ENCODE measurements at places on chromosomes 5 and 9.

GRCh38 chr5:154642499-154643245 lies 112.5 kb upstream of the LARP1 start:
- DNase-seq: no peak

DNA sequence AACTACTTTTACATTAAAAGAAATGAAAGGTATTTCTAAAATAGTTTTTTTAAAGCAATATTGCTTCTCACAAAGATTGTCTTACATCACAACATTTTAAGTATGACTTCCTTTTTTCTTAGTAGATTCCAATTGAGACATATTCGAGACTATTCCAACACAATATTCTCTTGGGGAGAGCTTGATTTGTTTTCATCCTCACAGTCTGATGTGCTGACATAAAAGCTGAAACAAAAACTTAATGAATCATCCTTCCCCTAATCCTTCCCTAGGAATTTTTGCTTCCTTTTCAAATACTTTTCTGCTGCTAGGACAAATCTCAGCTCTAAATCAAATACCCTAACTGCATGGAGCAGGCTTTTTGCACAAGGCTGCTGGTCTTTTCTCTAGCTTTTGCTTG lies 245.8 kb upstream of the MAP3K1 start:
- DNase-seq: no peak

DNA sequence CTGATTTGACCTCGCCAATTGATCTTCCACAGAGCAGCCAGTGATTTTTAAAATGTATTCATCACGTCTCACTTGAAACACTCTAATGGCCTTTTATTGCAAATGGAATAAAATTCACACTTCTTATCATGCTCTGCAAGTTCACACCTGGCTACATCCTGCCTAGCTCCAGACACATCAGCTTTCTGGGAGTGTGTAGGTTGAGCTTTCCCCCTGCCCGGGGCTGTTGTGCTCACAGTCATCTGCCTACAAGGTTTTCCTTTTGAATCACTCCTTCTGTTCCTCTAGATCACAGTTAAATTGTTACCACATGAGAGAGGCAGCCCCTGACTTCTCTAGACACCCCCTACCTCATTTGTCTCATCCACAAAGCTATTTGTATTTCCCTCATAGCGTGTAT lies 674.5 kb downstream of the PRELID2 start:
- DNase-seq: no peak

DNA sequence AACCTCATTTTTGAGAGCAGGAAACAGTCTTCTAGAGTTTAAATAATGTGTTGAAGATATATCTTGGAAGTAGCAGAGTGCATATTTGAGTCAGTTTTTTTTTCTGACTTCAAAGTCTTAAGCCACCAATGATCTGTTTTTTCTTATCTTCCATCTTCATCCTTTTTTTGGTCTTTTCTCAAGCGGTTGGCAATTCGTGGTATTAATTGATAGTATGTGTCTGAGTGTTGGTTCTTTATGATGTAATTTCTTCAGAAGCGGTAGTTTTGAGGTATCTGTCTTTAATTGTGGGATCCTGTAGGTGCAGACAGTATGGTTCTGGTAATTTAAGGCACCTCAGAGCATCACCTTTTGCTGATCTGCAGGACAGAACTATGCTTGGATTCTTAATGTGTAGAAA lies 3.9 kb downstream of the CSNK1G3 start:
- DNase-seq: no peak

GRCh38 chr9:79287708-79288290 lies 284.0 kb upstream of the TLE4 start:
- DNase-seq: no peak

- no peak for DNase-seq
Observed at GRCh38 chr5:151648988-151649387, 37.7 kb downstream of the SPARC start.

DNA sequence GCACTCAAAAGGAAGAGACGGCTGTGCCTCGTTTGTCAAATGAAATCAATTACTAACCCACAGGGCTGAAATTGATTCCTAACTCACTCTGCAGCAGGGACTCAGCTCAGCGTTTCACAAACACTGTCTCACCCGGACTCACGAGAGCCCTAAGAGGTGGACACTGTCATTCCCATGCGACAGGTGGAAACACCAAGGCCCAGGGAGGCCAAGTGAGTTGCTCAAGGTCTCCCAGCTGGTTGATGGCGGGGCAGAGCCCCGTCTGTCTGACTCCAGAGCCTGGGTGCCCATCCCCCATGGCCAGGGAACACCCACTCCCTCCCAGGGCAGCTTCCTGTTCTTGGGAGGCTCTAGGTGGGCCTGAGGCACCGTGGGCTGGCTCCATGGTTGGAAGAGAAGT lies 1.3 kb upstream of the PLPP7 start:
- DNase-seq: no peak

DNA sequence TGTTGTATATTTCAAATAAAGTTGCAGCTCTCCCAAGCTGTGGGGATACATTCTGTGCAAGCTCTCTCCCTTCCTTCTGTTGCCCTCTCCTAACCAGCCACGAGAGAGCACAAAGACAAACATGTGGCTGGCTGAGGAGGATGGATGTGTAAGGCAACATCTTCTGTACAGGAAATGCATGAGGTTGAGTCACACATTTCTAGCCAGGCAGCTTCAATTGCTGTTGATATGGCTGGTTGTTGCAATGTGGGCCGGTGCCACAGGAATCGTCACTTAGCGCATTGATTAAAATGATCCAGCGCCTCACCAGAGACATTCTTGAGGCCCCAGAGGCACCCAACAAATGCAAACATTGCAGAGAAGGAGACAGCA lies 207.1 kb downstream of the ICE1 start:
- no peak for DNase-seq

DNA sequence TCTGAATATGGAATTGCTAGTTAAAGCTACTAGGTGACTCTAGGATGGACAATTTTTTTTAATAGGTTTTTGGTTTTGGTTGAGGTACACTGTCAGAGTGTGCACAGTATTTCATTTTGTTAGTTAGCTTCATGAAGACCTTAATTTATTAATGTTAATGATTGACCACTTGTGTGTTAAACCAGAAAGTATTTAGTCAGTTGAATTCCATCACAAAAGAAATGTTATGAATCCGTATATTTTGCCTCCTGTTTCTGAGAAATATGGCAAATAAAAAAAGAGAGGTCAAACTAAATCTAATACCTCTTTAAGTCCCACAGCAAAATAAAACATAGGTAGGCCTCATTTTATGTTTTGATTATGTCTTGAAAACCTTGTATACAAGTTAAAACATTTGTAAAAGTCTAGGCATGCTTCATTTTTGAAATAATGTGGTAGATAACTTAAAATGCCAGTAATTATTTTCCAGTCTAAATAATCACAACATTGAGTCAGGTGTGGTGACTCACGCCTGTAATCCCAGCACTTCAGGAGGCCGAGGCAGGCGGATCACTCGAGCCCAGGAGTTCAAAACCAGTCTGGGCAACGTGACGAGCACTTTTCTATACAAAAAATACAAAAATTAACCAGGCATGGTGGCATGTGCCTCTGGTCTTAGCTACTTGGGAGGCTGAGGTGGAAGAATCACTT lies 50.8 kb downstream of the ITGA1 start:
- DNase-seq: no peak

GRCh38 chr9:70197216-70198044 lies 61.3 kb upstream of the SMC5 start:
- DNase-seq: no peak

DNA sequence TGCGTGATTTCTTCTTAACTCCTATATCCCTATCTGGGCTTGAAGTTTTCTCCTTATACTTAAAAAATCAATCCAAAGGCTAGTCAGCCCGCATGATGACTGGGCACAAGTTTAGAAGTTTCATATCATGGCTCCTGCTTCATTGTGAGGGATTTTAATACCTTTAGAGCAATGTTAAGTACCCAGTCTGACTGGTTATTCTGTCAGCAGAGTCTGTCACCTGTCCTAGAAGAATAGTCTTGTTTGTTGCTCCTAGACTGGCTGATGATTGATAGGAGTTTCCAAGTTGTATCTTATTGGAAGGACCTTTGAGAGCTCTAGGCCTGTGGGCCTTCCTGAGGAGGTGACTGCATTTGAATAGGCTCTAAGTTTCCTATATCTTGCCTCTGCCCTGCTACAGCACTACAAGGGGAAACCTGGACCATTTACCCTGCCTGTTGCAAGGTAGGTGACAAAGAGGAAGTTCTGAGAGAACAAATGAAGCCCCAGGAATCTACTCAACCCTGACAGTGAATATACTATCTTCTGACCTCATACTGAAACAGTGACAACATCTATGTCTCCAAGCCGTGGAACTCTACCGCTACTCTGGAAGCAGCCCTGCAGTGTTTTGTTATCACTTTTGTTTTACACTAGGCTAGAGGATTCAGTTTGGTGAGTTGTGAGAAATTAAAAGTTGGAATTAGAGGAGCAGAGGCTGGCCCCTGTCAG lies 66.5 kb downstream of the F2RL2 start:
- DNase-seq: no peak

- no peak for DNase-seq
Observed at GRCh38 chr9:37929441-37929895, 25.5 kb upstream of the SLC25A51 start.

- no peak for DNase-seq
Observed at GRCh38 chr9:114607671-114608524, 3.2 kb upstream of the TMEM268 start.

- no peak for DNase-seq
Observed at GRCh38 chr5:154513669-154514084, 35.6 kb upstream of the HAND1 start.

Data from stimulated activated CD8-positive, alpha-beta memory T cell treated with anti-CD3 and anti-CD28 coated beads, Interleukin-4, amount 100 ng/mL, for 1 hour (primary cell).